Thyroid gland (tissue), 4 donors: ENCODE measurements at places on chromosomes 5 and 9.

DNA sequence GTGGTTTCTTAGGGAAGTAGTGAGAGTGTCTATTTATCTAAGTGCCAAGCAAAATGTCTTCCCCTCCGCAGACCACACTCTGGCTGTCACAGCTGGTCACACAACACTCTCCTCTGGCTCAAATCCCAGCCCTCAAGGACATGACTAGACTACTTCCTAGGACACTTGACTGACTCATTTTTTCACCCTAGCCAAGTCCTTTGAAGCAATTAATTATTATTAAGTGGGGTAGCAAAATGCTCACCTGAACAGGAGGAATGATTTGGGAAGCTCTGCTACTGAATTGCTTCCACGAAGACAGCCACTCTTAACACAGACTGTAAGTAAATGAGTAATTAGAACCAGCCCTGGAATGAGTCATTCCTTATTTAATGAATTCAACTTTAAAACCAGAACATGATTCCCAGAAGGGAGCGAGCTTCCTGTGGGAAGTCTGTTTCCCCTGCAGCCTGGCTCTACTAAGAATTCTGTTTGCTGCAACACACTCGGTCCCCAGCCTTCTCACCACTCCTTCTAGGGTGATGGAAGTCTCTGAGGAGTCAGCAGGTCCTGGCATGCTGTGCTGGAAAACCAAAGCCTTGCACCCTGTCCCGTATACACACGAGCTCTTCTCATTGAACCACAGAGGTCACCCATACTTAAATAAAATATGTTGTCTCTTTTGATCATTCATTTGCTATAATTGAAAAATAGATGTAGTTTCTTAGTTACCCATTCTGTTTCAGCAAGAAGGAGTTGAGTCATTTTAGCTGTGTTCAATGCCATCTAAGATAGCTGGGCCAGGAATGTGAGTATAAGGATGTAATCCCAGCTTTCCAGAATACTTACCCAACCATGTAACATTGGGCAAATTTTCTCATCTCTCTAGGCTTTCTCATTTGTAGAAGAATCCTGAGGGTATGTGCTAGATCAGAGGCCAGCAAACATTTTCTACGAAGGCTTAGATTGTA lies 218.6 kb upstream of the RASEF start:
- DNase-seq, result peak; percentile 93

GRCh38 chr5:102866237-102866600 lies 111.1 kb downstream of the PAM start:
- no peak for DNase-seq

GRCh38 chr5:95711501-95712346 lies 19.4 kb upstream of the RHOBTB3 start:
- DNase-seq, result no peak

- peak; percentile 86 for DNase-seq
Observed at GRCh38 chr9:124617477-124618141, 110.4 kb upstream of the NR5A1 start.
